ENCODE measurements at places on chromosomes 12 and 14. TPM values are rescaled to one million over a fixed set of nuclear protein-coding genes. Genes with fewer than 3 reads are reported as not detected.

DMAC2L gene
- total RNA-seq, result 3.7 TPM

CARMIL3 gene
- total RNA-seq, result under 0.01 TPM

KLRD1 gene
- total RNA-seq, result 0.13 TPM

SYNE2 gene
- total RNA-seq, result 12.6 TPM

IFNG-AS1 gene
- total RNA-seq, result 0.26 TPM

EID3 gene
- 7.3 TPM for total RNA-seq

IRAK3 gene
- total RNA-seq, result 9.1 TPM

TMEM119 gene
- 16.1 TPM for total RNA-seq

CCDC196 gene
- not detected for total RNA-seq

TEP1 gene
- 14.9 TPM for total RNA-seq

IAPP gene
- not detected for total RNA-seq

FAM186B gene
- total RNA-seq, result 0.53 TPM

STYK1 gene
- total RNA-seq, result 0.40 TPM

FAM177A1 gene
- 84.2 TPM for total RNA-seq

FSCB gene
- not detected for total RNA-seq

GLT1D1 gene
- not detected for total RNA-seq
